Testis (tissue), 5 donors: ENCODE measurements at places on chromosomes 5 and 9. TPM values are rescaled to one million over a fixed set of nuclear protein-coding genes. Genes with fewer than 3 reads are reported as not detected.

DNA sequence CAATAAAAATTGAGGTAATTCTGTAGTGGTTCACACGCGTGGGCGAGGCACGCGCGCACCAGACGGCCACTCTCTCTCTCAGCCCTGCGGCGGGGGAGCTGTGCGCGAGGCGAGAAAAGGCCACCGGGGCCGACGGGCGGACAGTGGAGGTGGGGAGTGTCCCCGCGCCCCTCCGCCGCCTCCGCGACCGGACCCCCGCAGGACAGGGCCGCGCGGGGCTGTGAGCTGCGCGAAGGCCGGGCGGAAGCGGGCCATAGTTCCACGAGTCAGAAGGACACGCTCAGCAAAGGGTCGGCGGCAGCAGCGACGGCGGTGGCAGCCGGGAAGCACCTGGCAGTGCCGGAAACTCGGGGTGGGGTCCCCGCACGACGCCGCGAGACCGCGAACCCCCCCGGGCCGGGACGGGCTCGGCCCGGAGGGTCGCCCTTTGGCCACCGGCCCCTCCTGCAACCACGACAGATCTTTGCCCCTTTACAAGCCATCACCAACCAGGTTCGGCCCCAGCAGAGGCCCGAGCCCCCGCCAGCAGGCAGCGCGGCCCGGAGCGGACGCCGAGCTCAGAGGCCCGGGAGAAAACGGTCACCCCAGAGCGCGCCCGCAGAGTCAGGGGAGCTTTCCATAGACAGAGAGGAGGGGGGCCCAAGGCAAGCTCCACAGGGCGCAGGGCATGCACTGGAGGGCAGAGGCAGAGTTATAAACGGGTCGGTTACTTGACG is 60.9 kb downstream of the ZNF354C start:
- DNase-seq = peak; percentile 11

DNA sequence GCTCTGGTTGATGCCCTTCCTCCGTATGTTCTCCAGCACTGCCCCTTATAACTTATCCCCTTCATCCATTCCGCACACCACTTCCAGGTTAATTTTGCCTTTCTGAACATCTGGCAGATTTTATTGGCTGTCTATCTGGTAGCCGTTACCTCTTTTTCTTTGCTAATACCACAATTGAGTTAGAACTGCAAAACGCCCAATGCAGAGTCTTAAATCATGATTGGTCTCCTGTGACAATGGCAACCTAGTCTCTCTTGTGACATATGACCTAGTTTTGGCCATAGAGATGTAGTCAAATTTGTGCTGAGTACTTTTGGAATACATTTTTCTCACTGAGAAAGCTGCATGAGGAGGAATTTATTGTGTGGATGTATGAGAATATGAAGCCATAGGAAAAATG is 365.7 kb upstream of the PRR16 start:
- no peak for DNase-seq

- DNase-seq = no peak
Measured at GRCh38 chr5:147036691-147037245, 158.2 kb upstream of the PPP2R2B start.

DNA sequence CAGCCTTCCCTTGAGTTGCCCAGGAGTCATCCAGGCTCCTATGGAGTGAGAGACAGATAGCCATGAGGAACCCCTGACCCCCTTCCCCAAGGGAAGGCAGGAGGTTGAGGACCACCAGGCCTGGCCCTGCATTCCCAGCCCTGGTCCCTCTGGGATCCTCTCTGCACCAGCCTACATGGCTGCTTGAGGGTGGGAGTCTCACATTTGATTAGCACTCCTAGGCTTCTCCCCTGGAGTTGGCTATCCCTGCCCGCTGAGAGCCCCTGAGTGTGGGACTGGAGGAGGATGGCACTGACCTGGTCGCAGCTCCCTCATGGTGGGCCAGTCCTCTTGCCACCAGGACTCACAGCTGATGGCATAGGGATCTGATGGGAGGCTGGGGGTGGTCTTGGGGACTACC is 46.7 kb downstream of the SAR1B start:
- no peak for DNase-seq

GRCh38 chr5:66558560-66558959 is 37.6 kb upstream of the MAST4 start:
- DNase-seq = no peak

DNA sequence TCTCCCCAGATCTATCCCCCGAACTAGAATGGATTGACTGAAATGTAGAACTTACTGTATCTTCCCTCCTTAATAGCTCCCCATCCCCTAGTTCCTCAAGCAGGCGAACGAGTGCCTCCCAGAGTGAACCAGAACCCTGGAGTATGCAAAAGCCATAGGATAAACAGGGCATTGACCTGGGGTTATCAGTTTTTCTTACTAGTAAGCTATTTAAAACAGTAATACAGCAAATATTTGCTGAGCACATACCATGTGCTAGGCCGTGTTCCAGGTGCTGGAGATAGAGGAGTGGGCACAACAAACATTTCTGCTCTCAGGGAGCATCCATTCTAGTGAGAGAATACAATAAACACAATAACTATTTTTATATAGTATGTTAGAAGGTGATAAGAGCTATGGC is 1.8 kb downstream of the SKP2 start:
- no peak for DNase-seq

GRCh38 chr9:2819165-2819564 is 24.7 kb downstream of the PUM3 start:
- DNase-seq = no peak

The FGFR4 gene
- 10.3 TPM for total RNA-seq

The GKAP1 gene
- 83.7 TPM for total RNA-seq

DNA sequence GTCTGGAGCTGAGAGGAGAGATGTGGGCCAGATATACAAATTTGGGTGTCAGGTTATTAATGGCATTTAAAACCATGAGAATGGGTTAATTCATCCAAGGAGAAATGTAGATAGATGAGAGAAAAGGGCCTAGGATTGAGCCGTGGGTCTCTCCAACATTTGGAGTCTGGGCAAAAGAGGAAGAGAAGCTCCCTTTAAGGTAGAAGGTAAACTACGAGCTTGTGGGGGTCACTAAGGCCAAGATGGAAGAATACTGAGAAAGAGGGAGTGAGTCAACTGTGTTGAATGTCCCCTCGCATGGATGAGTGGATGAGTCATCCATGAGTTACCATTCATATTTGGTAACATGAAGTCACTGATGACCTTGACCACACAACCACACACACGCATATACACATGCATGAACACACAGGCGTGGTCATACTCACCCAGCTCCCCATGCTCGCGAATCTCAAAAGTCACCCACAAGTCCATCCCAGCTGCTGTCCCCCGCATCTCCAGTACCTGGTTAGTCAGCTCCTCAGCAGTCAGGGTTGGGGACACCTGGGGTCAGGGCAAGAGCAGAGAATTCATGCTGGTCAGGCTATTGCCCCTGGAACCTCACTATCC is 6.8 kb upstream of the FCHSD1 start:
- DNase-seq = no peak

DNA sequence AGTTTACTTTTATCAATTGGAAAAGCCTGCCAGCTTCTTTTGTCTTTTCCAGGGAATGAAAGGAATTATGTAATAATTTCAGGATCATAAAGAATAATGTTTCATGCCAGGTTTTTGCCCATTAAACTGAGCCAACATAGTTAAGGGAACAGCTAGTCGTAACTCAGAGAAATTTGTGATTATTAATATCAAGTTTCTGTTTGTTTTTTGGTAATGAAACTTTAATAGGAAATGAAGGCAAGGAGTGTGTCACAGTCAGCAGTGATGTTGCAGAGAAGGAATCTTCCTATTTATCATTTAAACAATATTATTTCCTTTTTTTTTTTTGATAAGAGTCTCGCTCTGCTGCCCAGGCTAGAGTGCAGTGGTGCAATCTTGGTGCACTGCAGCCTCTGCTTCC is 10.7 kb downstream of the NFIL3 start:
- DNase-seq = no peak

DNA sequence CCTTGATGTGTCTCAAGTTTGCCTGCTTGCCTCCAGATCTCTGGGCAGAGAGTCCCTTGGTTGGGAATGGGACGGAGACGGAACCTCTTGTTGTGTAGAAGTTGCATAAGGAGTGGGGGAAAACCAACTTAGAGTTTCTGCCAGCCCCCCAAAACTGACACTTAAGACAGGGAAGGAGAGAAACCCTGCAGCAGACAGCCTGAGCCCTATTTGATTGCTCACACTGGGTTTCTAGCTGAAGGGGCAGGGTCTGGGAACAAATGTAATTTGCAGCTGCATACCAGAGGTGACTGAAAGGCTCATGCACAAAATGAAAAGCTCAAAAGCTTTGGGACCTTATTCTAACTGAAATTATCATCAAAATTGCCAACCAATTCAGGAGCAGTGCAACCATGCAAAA is 254.5 kb downstream of the RASEF start:
- DNase-seq = no peak

DNA sequence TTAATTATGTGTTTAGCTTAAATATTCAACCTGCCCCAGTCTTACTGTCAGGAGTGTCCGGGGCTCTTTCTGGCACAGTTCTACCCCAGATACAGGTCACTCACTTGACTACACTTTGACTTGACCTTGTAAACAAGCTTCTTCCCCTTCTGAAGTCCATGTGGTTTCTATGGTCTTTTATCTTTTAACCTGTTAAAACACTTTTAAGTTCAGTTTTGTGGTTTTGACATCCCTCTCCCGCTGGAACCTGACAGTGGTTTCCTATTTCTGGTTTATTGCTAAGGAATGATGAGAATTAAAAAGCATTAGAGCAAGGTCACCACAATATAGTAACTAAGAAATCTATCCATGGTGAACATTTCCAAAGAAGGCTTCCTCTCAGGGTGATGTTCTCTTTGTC is 300.1 kb downstream of the TMEM167A start:
- no peak for DNase-seq

The GCNT4 gene
- total RNA-seq = 2.7 TPM

- peak; percentile 51 for DNase-seq
Measured at GRCh38 chr5:172426086-172426485, 28.2 kb downstream of the SH3PXD2B start.

The SUB1 gene
- 147 TPM for total RNA-seq
